ENCODE measurements at places on chromosomes 2 and 18. TPM values are rescaled to one million over a fixed set of nuclear protein-coding genes. Genes with fewer than 3 reads are reported as not detected.

ZNF521 gene
- 324 TPM for total RNA-seq

SERPINB11 gene
- total RNA-seq, result not detected

ST8SIA5 gene
- not detected for total RNA-seq

KCNG2 gene
- not detected for total RNA-seq

CRYGC gene
- not detected for total RNA-seq

TOGARAM2 gene
- 0.10 TPM for total RNA-seq

TCF23 gene
- total RNA-seq, result not detected

ASB18 gene
- total RNA-seq, result not detected

CD8B gene
- not detected for total RNA-seq

B3GNT7 gene
- total RNA-seq, result 0.33 TPM

TBR1 gene
- 0.10 TPM for total RNA-seq

EHD3 gene
- 5.2 TPM for total RNA-seq

SLC38A11 gene
- total RNA-seq, result not detected

OR6B2 gene
- not detected for total RNA-seq

PSMA8 gene
- not detected for total RNA-seq

CRYGD gene
- not detected for total RNA-seq

GCG gene
- total RNA-seq, result not detected

ZSCAN30 gene
- 16.4 TPM for total RNA-seq

DCDC2C gene
- total RNA-seq, result not detected

HSBP1L1 gene
- total RNA-seq, result 5.7 TPM

ANKZF1 gene
- 18.5 TPM for total RNA-seq

CXCR4 gene
- 311 TPM for total RNA-seq

MC4R gene
- total RNA-seq, result not detected

ALKAL2 gene
- not detected for total RNA-seq

EHBP1 gene
- total RNA-seq, result 31.7 TPM

GNLY gene
- total RNA-seq, result not detected

ZNG1B gene
- total RNA-seq, result 18.3 TPM

UGT1A8 gene
- total RNA-seq, result not detected

C1GALT1C1L gene
- 0.33 TPM for total RNA-seq

RIT2 gene
- total RNA-seq, result not detected

CHRNG gene
- not detected for total RNA-seq

PAX3 gene
- not detected for total RNA-seq

PTPRN gene
- not detected for total RNA-seq

OTX1 gene
- total RNA-seq, result not detected

TMEFF2 gene
- total RNA-seq, result not detected

FEV gene
- total RNA-seq, result not detected

DPP10 gene
- total RNA-seq, result not detected
